Type B pancreatic cell (in vitro differentiated cells): ENCODE measurements at places on chromosomes 16 and 17.

GRCh38 chr17:50565402-50566350 is 5.2 kb downstream of the CACNA1G start:
- H3K27ac ChIP-seq = peak overlapping the region; percentile 9
- no peak for DNase-seq
- H3K36me3 ChIP-seq = no peaks in the 10 kb centered on the region
- peaks cover 60% of the 10 kb centered on the region for H3K4me1 ChIP-seq
- H3K4me3 ChIP-seq = peak overlapping the region; percentile 22
- peaks cover 57% of the 10 kb centered on the region for H3K27me3 ChIP-seq

- H3K36me3 ChIP-seq = peaks cover 12% of the 10 kb centered on the region
- no peak for DNase-seq
- H3K27ac ChIP-seq = no peak overlapping the region
- no peak overlapping the region for H3K4me3 ChIP-seq
- H3K4me1 ChIP-seq = peaks cover 33% of the 10 kb centered on the region
These were observed 71.3 kb upstream of the BCAR1 start for GRCh38 chr16:75322740-75323139.

- H3K27ac ChIP-seq = peak overlapping the region; percentile 72
- peak overlapping the region; percentile 90 for H3K4me3 ChIP-seq
- no peak for DNase-seq
- H3K4me1 ChIP-seq = peaks cover 17% of the 10 kb centered on the region
These were observed 572 bp downstream of the MPG start for GRCh38 chr16:78444-79150.

DNA sequence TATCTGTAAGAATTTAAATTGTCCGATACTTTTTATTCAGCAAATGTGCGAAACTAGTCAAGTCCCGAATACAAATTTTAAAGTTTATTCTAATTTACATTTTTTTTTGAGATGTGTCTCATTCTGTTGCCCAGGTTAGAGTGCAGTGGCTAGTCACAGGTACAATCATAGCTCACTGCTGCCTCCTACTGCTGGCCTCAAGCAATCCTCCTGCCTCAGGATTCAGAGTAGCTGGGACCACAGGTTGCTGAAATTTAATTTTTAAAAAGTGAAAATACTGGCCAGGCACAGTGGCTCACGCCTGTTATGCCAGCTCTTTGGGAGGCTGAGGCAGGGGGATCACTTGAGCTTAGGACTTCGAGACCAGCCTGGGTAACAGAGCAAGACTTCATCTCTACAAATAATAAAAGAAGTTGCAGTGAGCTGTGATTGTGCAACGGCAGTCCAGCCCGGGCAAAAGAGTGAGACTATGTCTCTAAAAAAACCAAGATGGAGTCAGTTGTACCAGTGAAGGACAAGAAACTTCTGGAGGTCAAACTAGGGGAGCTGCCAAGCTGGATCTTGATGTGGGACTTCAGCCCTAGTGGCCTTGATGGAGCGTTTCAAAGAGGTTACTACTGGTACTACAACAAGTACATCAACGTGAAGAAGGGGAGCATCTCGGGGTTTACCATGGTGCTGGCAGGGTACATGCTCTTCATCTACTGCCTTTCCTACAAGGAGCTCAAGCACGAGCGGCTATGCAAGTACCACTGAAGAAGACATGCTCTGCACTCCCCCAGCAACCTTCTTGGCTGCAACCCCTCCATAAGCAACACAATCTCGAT is 5.6 kb downstream of the POLG2 start:
- H3K4me3 ChIP-seq = no peak overlapping the region
- H3K27ac ChIP-seq = no peak overlapping the region
- peaks cover 11% of the 10 kb centered on the region for H3K4me1 ChIP-seq
- H3K27me3 ChIP-seq = no peaks in the 10 kb centered on the region
- peaks cover 23% of the 10 kb centered on the region for H3K36me3 ChIP-seq

DNA sequence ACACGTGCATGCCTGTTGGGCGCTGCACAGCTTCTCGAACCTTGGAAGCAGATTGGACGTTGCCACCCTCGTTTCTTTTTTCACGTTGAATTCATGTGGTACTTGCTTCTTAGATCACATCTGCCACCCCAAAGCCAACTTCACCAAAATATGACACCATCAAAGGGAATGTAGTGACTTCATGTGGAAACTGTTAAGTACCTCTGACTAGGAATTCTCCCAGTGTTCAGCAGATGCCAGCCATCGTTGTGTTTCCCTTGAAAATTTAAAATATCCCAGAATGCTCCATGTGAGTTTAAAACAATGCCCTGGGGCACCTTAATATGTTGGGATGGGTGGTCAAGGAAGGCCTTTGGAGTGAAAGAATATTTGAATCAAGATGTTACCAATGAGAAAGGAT is 22.6 kb upstream of the FAM20A start:
- H3K27me3 ChIP-seq = peaks cover under 1% of the 10 kb centered on the region
- no peak for DNase-seq
- H3K4me1 ChIP-seq = peaks cover 5% of the 10 kb centered on the region
- no peak overlapping the region for H3K27ac ChIP-seq
- H3K4me3 ChIP-seq = no peak overlapping the region

- no peak overlapping the region for H3K4me3 ChIP-seq
- no peak overlapping the region for H3K27ac ChIP-seq
- no peaks in the 10 kb centered on the region for H3K36me3 ChIP-seq
- DNase-seq = no peak
- H3K4me1 ChIP-seq = peaks cover 10% of the 10 kb centered on the region
- no peaks in the 10 kb centered on the region for H3K27me3 ChIP-seq
These were observed 3.4 kb upstream of the DPEP1 start for GRCh38 chr16:89610108-89610453.

- DNase-seq = no peak
- H3K36me3 ChIP-seq = no peaks in the 10 kb centered on the region
- H3K27me3 ChIP-seq = no peaks in the 10 kb centered on the region
- peaks cover 4% of the 10 kb centered on the region for H3K4me1 ChIP-seq
These were observed 1.9 kb downstream of the KRTAP4-11 start for GRCh38 chr17:41116297-41116696.

GRCh38 chr17:43998552-43998951 is 5.9 kb upstream of the NAGS start:
- no peaks in the 10 kb centered on the region for H3K4me1 ChIP-seq
- no peak for DNase-seq

GRCh38 chr16:67968400-67969253 is at the start of gene SLC12A4:
Gene SLC12A4, minus strand, starts transcription at chr16:67968637. Its CDS starts 84 bp downstream, at chr16:67968553.
- peak within 1 kb of the TSS; percentile 89 for H3K4me3 ChIP-seq
- peaks cover 28% of the 10 kb centered on the region for H3K4me1 ChIP-seq
- H3K36me3 ChIP-seq = peaks cover 5% of the 10 kb centered on the region
- peak; percentile 85 for DNase-seq

DNA sequence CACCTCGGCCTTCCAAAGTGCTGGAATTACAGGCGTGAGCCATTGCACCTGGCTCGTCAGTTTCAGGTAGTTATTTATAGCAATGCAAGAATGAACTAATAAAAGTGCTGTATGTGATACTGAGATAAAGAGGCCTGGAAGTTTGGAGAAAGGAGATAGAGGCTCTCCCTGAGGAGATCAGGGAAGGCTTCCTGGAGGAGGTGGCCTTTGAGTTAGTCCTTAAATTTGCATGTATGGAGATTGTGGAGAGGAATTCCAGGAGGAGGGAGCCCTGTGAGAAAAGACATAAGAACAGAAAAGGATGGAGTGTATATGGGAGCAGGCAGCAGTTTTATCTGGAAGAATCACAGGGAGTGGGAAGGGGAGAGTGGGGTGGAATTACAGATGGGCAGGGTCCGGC is 276.6 kb upstream of the EEF2KMT start:
- no peak overlapping the region for H3K27ac ChIP-seq
- H3K36me3 ChIP-seq = no peaks in the 10 kb centered on the region
- peaks cover 62% of the 10 kb centered on the region for H3K27me3 ChIP-seq
- H3K4me3 ChIP-seq = no peak overlapping the region
- DNase-seq = no peak

GRCh38 chr17:73689596-73690275 is 45.5 kb upstream of the SDK2 start:
- H3K4me1 ChIP-seq = peaks cover 22% of the 10 kb centered on the region
- no peak overlapping the region for H3K4me3 ChIP-seq
- peak; percentile 25 for DNase-seq
- H3K27ac ChIP-seq = no peak overlapping the region

DNA sequence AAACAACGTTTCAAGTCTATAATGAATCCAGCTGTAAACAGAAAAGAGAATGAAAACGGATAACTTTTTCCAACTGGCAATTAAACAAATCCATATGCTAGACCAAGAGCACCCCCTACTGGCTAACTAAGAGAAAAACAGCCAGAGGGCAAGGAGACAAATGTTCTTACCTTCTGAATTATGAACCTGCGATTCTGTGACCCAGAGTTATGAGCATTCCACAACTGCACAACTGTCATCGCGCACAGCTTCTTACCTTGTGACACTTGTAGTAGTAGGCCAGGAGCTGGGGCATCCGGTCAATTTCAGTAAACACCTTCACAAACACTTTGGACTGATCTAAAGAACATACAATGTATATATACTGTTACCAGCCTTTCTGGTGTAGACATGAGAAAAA is 18.6 kb downstream of the COG7 start:
- no peak for DNase-seq
- no peaks in the 10 kb centered on the region for H3K27me3 ChIP-seq
- H3K4me3 ChIP-seq = no peak overlapping the region
- H3K27ac ChIP-seq = no peak overlapping the region

DNA sequence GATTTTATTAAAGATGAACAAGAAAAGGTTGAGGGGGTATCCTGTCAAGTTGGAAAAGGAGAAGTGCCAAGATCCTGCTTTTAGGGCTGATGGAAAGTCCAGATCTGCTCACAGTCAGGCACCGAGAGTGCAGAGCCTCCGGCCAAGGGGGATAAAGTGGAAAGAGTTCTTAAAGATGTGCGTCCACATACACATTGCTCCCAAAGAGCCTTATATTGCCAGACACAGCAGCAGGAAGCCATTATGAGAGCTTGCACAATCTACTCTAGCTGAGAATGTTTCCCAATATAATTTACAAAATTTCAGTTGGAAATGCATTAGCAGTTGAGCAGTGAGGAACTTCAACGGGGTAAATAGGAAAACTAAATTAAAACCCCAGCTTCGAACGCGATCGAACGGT is 95.6 kb downstream of the SALL1 start:
- no peak overlapping the region for H3K27ac ChIP-seq
- H3K4me1 ChIP-seq = no peaks in the 10 kb centered on the region
- H3K27me3 ChIP-seq = peaks cover 22% of the 10 kb centered on the region
- H3K4me3 ChIP-seq = no peak overlapping the region
- H3K36me3 ChIP-seq = no peaks in the 10 kb centered on the region

DNA sequence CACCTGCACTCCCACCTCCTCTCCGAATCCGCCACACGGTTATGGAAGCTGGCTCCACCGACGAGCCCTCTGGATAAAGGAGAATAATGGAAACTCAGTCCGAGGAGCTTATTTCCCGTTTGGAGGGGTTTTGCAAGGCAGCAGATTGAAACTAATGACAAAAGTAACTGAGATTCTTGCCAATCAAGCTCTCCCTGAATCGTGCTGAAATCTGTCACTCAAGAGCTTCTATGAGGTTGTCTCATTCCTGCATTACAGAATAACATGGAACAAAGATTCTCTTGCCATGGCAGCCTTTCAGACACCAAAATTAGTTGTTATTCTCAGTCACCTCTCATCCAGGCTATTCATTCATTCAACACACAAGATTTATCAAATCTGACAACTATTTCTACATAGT is 405.9 kb downstream of the SOX9 start:
- no peaks in the 10 kb centered on the region for H3K27me3 ChIP-seq
- peak overlapping the region; percentile 44 for H3K27ac ChIP-seq
- H3K4me3 ChIP-seq = peak overlapping the region; percentile 34
- DNase-seq = no peak
- H3K4me1 ChIP-seq = peaks cover 53% of the 10 kb centered on the region

DNA sequence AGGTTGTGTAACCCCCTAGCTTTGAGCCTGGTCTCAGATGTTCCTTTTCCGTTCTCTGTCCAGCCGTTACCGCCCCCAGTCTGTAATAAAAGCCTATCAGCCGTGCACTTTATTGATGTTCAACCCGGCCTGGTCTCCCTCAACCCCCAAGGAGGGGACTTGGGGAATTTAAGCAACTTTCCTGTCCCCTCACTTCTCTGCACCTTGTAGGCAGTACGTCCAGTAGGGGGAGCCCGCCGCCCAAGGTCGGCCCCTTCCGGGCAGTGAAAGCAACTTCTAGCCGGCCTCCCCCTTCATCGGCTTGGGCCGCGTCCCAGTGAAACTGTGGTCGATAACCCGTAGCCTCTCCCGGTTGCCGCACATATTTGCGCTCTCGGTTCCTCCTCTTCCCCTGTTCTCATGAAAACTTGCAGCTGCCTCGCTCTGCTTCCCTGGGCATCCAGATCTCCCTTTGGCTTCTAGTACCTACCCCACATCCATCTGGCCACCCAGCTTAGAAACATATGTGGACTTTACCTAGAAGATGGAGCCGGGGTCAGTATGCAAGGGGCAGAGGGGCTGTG is 7.9 kb downstream of the PNPO start:
- no peaks in the 10 kb centered on the region for H3K27me3 ChIP-seq
- H3K4me1 ChIP-seq = peaks cover 10% of the 10 kb centered on the region
- DNase-seq = peak; percentile 94
- H3K27ac ChIP-seq = peak overlapping the region; percentile 71
- H3K36me3 ChIP-seq = no peaks in the 10 kb centered on the region

DNA sequence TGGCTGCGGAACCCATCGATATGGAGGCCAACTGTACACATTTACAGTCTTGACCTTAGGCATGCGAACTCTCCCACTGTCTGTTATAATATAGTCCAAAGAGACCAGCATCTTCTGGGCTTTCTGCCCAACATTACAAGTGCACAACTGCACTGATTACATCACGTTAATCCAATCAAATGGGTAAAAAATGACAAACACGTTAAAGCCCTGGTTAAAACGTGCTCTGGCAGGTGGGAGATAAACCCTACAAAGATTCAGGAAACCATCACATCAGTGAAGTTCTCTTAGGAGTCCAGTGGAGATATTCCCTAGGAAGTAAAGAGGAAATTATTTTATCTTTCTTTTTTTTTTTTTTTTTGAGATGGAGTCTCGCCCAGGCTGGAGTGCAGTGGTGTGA is 23.7 kb upstream of the XYLT2 start:
- H3K27me3 ChIP-seq = peaks cover 3% of the 10 kb centered on the region
- H3K4me1 ChIP-seq = peaks cover 13% of the 10 kb centered on the region
- no peak for DNase-seq
- H3K36me3 ChIP-seq = no peaks in the 10 kb centered on the region

- H3K27ac ChIP-seq = no peak overlapping the region
- H3K27me3 ChIP-seq = no peaks in the 10 kb centered on the region
- peaks cover 6% of the 10 kb centered on the region for H3K4me1 ChIP-seq
These were observed 13.0 kb downstream of the SPIRE2 start for GRCh38 chr16:89841275-89841674.

DNA sequence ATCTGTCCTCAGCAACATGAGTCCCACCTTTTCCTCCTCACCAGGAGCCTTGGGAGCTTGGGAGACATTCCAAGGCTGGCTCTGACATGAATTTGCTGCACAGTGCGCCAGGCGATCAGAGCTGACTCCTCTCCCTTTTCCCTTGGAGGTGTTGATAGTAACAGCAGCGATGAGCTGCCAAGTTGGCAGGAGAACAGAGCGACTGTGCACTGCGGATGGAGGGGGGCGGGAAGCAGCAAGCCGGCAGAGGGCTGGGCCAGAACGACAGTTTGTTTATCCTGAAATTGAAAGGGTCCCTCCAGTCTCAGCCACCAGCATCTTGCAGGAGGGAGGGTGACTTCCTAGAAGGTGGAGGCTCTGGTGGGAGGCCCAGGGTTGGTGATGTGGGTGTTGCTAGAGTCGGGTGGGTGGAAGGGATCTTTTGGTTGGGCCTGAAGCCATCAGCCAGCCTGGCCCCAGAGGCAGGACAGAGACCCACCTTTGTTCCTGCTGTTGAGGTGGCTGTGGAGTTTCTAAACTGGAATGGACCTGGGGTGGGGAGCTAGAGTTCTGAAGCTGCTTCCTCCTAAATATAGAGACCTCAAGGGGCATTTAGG is 22.5 kb upstream of the DYNLL2 start:
- H3K27me3 ChIP-seq = peaks cover 5% of the 10 kb centered on the region
- no peak for DNase-seq
- no peaks in the 10 kb centered on the region for H3K36me3 ChIP-seq
- no peak overlapping the region for H3K4me3 ChIP-seq
